Stimulated activated CD4-positive, alpha-beta T cell treated with anti-CD3 and anti-CD28 coated beads, Interleukin-1b, Interleukin-23, amount 100 ng/mL, for 1 hour (primary cell): ENCODE measurements at places on chromosomes 4 and X.

DNA sequence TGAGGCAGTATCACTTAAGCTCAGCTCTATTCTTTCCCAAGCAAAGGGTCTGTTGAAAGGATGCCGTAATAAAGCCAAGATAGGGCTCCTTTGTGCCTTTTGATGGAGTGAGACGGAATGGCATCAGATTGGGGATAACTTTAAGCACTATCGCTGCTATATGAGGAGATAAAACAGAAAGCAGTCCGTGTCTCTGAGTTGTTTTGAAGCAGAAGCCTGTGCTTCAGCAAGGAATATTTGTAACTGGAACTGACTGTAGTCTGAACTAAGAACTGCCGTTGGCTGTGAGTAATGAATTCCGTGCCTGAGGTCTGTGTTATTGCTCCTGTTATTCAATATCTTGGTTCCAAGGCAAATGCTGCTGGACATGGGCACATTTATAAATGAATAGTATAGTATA lies 297.4 kb downstream of the ANKRD50 start:
- no peak for DNase-seq

- no peak for DNase-seq
Measured at GRCh38 chr4:76726176-76726575, 171.8 kb downstream of the SOWAHB start.

GRCh38 chr4:52573551-52573950 lies 85.5 kb downstream of the USP46 start:
- no peak for DNase-seq

DNA sequence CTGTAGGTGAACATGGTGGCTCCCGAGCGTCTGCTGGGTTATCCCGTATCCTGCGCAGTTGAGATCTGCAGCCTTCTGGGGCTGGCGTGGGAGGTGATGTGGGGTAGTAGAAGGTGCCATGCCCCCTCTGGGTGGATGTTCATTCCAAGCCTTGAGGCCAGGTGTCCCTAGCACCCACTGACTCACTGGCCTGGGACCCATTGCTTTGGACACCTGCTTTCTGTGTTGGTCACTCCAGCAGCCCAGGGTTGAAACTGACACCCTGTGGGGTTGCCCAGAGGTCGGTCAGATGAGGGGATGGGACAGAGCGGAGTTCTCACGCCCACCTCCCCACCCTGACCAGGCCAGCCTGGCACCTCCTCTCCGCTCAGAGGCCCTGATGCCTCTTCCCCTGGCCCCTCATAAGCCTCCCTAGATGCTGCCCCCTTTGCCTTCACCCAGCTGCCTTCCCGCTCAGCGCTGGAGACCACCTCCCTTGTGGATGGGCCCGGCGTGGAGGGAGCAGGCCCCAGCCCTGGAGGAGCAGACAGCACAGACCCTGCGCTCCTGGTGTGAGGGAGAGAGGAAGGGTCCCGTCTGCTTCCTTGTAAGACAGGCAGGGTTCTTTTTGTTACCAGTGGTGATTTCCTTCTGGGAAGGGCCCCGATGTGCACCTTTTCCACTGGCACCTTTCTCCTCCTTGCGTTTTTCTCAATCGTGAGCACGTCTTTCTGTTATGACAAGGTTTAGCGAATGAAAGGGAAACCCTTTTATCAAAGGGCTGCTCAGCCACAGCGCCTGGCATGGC lies 2.0 kb downstream of the DOK7 start:
- DNase-seq: no peak

GRCh38 chr4:26753617-26754016 lies 107.0 kb upstream of the STIM2 start:
- DNase-seq: no peak

DNA sequence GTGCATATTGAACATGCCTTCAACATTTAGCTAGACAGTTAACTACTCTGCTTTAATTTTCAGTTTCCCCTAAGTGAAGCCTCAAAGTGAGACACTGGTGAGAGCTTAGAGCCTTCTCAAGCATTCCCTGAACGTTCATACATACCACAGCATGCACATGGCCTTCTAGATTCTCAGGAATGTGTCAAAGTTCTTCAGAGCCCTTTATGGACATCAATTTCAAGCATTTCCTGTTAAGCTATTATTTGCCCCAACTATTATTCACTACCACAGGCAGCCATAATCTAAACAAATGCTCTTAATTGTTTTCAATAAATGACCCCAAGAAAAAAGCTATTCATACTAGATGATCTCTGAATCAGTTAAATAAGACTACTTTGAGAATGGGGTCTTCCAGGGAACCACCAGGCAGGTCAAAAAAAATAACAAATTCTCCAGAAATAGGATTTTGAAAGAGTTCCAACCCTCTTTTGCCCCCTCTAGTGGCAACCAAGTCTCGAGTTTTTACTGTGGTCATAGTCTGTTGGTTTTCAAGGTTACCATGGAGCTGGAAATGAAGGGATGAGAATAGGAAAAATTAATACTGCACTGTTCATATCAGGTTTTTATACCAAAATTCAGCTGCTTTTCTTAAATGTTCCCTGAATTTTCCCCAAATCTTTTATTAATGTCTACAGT lies 235.4 kb downstream of the RAB28 start:
- DNase-seq: no peak

DNA sequence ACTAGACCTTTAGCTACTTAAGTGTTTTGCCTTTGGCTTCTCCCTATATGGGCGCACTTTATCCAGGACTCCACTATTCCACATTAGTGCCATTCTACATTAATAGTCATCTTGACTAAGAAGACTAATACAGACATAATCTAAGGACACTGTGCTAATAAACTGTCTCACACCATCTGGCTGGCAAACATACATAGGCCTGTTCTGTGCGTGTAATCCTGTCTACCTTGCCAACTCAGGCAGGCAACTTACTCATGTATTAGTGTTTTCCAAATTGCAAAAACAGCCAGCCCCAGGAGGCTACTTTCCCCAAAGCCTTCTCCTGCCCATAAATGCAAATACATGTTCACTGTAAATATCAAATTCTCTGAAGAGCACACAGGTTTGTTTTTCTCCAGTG lies 587.3 kb downstream of the TMA16 start:
- DNase-seq: no peak

GRCh38 chr4:156764145-156764544 lies 207.5 kb downstream of the PDGFC start:
- DNase-seq: no peak

- DNase-seq: no peak
Measured at GRCh38 chr4:153439831-153440230, 26.3 kb upstream of the TMEM131L start.

DNA sequence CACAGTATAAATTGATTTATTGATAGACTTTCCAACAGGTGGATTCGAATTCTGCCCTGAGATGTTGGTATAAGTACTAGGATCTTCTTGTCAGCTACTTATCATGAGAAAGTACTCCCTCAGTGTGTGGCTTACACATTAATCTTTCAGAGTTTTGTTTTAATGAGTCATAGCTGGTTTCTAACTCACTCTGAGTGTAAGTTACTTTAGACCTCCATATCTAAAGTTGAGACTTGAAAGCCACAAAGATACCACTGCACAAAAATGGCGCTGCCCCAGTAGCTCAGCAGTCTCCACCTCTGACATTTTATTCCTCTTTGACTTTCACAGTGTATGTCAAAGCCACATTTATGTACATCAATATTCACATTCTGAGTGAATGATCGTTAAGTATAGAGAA lies 318.5 kb downstream of the ARAP2 start:
- DNase-seq: no peak

DNA sequence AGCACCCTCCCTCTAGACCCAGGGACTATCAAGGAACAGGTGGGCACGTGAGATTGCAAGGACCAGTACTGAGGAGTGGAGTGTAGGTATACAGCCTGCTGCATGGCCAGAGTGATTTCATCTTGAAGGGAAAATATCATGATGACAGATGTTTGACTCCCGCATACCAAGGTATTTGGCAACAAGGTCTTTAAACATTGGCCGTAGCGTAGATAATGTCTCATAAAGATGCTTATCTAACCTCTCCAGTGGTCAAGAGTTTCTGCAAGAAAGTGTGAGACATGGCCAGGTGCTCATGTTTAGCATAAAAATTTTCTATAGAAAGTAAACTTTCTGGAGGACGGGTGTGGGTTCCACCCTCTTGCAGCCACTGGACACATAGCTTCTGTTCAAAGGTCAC lies 18.7 kb upstream of the ZNF630 start:
- DNase-seq: no peak

DNA sequence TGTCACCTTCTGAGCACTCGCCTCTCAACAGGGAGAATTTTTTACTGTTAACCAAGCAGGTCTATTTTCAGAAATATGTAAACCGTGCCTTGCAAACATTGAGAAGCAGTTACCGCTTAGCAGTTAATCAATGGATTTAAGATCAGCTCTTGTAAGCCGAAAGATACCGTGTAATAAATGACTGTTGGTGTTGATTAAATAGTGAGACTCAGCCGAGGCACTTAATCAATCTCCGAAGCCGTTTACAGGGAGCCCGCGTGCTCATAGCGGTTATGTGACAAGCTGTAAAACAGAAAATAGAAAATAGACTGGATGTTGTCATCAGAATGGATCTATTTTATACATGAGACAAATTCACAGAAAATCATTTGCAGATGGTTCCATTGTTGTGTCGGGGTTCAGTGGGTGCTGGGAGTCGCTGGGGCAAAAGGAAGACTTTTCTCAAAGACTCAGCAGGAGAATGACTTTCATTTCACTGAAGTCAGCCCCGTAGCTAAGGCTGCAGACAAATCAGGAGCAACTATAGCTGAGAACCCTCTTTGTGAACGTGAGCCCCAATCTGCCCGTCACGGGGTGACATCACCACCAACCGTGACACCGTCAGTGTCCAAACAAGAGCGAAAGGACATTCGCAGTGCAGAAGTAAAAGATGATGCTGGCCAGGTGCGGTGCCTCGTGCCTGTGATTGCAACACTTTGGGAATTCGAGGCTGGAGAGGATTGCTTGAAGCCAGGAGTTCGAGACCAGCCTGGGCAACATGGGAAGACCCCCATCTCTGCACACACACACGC lies 275.3 kb downstream of the CRLF2 start:
- no peak for DNase-seq

- DNase-seq: no peak
Measured at GRCh38 chrX:63128509-63128908, 222.6 kb downstream of the SPIN4 start.

- DNase-seq: no peak
Measured at GRCh38 chr4:128347930-128348660, 60.5 kb upstream of the PGRMC2 start.

- no peak for DNase-seq
Measured at GRCh38 chr4:185881430-185881829, 69.4 kb upstream of the SORBS2 start.

DNA sequence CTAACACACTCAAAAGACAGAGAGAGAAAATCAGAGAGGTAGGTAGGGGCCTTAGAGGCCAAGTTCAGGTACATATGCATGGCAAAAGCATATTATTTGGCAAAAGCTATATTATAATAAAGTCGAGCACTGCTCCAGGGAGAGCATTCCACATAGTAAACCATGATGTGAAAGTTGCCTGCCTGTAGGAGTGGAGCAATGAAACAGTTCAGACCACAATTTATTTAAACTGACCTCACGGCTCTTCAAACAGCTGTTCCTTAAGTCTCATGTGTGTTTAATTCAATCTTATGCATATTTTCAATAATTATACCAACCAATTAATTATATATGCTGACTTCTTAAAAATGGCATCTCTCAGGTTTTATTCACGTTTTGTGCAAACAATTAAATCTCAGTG lies 3.3 kb downstream of the RFC1 start:
- DNase-seq: no peak

DNA sequence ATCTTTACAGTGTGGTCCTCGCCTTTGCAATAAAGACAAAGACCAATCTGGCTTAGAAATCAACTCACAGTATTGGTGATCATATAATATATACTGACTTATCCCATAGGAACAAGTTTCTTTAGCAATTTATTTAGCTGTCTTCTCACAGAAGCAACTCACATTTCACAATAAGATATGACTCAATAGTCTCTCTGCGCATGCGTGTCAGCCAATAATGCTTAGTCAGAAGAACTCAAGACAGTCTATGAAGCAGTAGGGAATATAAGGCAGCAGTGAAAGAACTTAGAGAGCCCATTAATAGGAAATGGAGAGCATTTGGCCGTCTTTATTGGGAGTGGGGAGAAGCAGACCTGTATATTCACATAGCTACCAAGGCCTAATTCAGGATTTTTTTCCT lies 216.7 kb downstream of the IL13RA2 start:
- DNase-seq: no peak

DNA sequence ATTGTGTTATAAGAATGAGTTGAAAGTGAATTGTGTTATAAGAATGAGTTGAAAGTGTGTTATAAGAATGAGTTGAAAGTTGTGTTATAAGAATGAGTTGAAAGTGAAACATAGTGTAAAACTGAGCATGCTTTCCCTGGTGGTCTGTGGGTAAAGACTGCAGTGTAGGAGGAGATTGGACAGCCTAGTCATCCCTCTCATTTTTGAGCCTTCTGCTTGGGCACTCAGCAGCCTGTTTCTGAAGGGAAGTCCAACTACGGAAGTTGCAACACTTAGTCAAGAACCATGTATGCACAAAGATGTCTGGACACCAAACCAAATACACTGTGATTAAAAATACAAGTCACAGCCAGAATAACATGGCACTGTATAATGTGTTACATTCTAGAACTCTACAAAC lies 72.6 kb downstream of the ANK2 start:
- no peak for DNase-seq

GRCh38 chrX:149003863-149004660 lies 501.0 kb downstream of the IDS start:
- no peak for DNase-seq

GRCh38 chrX:68061206-68061535 lies 372.1 kb downstream of the OPHN1 start:
- no peak for DNase-seq

DNA sequence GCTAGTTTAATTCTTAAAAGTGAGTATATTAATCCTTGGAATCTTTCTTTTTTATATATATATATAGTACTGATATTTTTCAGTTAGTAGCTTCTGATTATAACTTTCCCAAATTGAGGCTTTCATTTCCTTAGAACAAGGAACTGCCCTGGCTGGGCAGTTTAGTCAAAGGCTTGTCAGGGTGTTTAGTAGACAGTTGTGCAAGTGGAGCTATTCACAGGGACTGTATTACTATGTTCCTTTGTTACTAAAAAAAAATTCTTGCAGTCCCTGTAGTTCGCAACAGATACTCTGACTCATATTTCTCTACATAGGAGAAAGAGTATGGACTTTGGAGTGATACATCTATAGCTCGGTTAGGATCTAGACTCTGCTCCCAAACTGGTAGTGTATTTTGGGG lies 20.8 kb downstream of the USO1 start:
- no peak for DNase-seq
